ENCODE measurements at places on chromosomes 13 and 19. TPM values are rescaled to one million over a fixed set of nuclear protein-coding genes. Genes with fewer than 3 reads are reported as not detected.
A peak's percentile ranks its signal among the peaks of the same experiment; 100 is the strongest.

- DNase-seq = no peak
These were observed 36.4 kb upstream of the SERPINE3 start for GRCh38 chr13:51303063-51303552.

Gene IZUMO1
- 0.16 TPM for polyA plus RNA-seq

GRCh38 chr13:48505012-48505411, 27.9 kb downstream of the RCBTB2 start:
- DNase-seq = no peak

GRCh38 chr19:19871932-19872331, 6.2 kb downstream of the ZNF253 start:
- DNase-seq = no peak

Gene ZNF844
- polyA plus RNA-seq = 0.90 TPM

Gene LHB
- polyA plus RNA-seq = 0.82 TPM

DNA sequence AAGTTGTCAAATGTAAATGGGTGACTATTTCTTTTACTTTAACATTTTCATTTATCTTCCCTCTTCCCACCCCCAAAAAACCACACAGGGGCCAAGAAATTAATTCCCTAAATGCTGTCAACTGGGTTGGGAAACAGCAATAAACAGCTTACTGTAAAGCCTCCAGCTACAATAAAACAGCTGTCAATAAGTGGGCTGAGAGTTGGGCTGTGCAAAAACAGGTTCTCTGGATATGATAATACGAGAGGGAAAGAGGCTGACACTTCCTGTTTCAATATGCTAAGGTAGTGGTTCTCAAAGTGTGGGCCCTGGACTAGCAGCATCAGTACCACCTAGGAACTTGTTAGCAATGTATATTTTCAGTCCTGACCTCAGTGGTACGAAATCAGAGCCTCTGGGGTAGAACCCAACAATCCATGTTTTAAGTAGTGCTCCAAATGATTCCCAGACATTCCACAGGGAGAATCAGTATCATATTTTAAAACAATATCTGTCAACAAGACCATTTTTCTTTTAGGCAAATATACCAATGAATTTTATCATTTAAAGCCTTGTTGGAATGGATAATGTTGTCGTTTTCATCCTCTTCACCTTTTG, 8.4 kb downstream of the PCDH9 start:
- no peak for DNase-seq

Gene TMEM161A
- 42.7 TPM for polyA plus RNA-seq

DNA sequence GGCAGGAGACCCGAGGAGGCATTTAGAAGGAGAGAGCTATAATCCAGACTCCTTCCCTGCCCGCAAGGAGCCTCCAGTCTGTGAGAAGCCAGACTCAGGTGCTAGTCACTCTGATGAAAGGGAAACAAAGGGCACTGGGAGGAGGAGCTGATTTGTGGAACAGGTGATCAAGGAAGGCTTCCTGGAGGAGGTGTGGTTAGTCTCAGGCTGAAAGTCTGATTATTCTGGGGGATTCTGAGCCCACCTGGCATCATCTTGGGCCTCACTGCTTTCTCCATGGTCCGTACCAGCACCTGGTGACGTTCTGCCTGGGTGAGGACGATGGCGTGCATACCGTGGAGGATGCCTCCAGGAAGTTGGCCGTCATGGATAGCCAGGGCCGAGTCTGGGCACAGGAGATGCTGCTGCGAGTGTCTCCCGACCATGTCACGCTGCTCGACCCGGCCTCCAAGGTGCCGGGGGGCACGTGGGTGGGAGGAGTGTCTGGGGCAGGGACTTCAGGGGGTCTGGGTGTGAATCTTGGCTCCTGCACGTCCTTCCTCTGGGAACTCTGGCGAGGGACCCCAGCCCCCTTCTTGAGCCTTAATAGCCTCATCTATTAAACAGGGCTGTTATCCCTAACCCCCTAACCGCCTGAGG, 3.9 kb downstream of the EPS8L1 start:
- DNase-seq = no peak

DNA sequence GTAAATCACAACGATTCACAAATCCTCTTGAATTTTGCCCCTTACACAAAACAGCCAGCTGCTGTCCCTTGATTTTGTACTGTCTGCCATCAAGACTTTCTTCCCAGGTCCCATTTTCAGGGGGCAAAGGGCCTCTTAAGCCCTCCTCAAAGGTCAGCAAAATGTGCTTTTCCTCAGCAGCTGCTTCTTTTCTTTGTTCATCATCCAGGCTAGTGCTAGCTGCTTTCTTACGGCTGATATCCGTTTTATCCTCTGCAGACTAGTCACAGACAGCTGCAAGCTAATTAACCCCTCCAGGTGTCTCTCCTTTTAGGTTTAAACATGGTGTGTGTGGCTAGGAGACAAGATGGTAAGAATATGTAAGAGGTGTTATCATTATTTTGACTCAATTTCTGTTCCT, 90.9 kb downstream of the NALCN start:
- no peak for DNase-seq

GRCh38 chr19:48836089-48837017, at the start of gene HSD17B14:
TSS of gene HSD17B14 (minus strand) at chr19:48836491. CDS start at chr19:48836411, 80 bp downstream.
- DNase-seq = no peak

- DNase-seq = no peak
These were observed 37.2 kb upstream of the RGCC start for GRCh38 chr13:41420146-41420545.

DNA sequence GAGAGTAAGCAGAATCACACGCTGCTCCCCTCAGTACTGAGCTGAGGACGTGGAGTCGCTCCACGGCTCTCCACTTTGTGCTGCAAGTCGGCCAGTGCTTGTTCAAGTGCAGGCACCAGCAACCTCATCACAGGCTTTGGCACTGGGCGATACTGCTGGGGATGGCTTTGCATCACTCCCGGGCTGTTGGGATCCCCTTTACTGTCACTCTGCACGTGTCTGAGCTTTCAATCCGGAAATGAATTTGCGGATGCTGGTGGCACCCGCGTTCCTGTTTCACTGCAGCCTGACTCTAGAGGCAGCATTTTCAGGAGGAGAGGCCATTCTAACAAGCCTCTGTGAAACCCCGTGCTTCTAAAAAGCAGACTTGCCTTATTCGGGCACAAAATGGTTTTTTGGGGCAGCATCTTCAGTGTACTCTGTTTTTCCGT, 19.1 kb downstream of the SMARCA4 start:
- DNase-seq = no peak

Gene C19orf18
- 0.55 TPM for polyA plus RNA-seq

- no peak for DNase-seq
These were observed 3.5 kb upstream of the UBAC2 start for GRCh38 chr13:99197117-99197651.

DNA sequence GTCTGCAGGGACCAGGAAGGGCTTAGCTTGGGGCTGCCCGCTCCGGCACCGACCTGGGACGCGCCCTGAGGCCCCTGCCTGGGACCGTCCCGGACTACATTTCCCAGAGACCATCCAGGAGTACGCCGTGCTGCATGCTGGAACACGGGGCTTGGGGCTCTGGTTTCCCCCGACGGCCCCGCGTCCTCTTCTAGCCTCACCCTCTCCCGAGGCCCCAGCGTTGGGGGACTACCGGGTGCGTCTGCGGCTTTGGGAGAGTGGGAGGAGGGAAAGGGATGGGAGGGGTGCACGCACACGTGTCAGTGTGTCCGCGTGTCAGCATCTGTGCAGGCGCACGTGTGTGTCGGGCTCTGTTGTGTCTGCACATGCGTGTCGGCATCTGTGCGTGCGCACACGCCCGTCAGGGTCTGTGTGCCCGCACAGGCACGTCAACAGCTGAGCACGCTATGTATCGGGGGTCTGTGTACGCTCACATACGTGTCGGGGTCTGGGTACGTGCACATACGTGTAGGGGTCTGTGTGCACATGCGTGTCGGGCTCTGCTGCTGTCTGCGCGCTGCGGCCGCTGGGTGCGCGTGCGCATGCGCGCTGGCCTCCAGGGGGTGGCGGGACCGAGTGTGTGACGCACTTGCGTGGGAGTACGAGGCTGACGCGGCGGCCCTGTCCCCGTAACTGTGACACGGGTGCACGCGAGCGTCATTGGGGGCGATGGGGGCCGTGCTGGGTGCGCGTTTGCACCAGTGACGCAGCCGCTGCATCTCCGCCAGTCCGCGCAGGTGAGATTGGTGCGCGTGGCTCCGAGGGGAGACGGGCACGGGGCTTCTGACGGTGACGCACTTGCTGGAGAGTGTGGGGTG, at the start of gene ZNF331:
Gene ZNF331 (plus strand): TSS at position 625 of the 857 bp plus-strand sequence. CDS start 31,232 bp downstream, outside the sequence.
- peak; percentile 39 for DNase-seq

Gene PRTN3
- 0.10 TPM for polyA plus RNA-seq

- peak; percentile 20 for DNase-seq
These were observed 366.9 kb downstream of the KLF12 start for GRCh38 chr13:73767191-73767741.

GRCh38 chr13:29785978-29786377, 64.4 kb downstream of the UBL3 start:
- DNase-seq = no peak

Gene ERFL
- not detected for polyA plus RNA-seq

Gene GIPR
- polyA plus RNA-seq = 1.7 TPM

- no peak for DNase-seq
These were observed 762.1 kb upstream of the MIR17HG start for GRCh38 chr13:90585392-90585791.

Gene C19orf38
- polyA plus RNA-seq = 0.11 TPM

GRCh38 chr19:29665826-29666577, 741 bp downstream of the PLEKHF1 start:
- no peak for DNase-seq

DNA sequence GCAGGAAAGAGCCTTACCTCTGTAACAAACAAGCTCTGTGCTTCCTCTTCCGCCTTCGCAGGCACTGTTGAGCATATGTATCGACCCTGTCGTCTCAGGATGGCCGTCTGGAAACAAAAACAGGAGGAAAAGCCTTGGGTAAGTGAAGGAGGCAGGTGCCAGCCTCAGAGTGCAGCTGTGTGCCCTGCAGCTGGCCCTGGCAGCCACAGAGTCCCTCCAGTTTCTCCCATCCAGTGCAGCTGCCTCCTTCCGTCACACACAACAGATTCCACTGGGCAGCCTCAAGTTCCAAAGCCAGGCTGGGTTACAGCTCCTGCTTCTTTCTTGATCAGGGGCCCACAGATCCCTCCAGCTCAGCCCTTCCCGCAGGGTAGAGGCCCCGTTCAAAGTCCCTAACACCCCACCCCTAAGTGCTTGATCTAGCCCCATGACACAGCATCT, 47.7 kb downstream of the DOCK9 start:
- no peak for DNase-seq

GRCh38 chr19:14770136-14770535, 8.2 kb downstream of the ADGRE2 start:
- no peak for DNase-seq

Measured in HepG2 (cell line).